Tracheal epithelial cell (primary cell): ENCODE measurements at places on chromosomes 5 and 9. TPM values are rescaled to one million over a fixed set of nuclear protein-coding genes. Genes with fewer than 3 reads are reported as not detected.

Gene PCSK5
- 3.0 and 12.5 TPM in 2 replicates for total RNA-seq

Gene FAXDC2
- total RNA-seq: 1.7 and 2.1 TPM in 2 replicates

Gene AGXT2
- total RNA-seq: under 0.01 TPM in 1 of 2 replicates, not detected in the other

Gene HTR1A
- not detected in 2 replicates for total RNA-seq
